Colonic mucosa (tissue), 4 donors: ENCODE measurements at places on chromosomes 4 and X. TPM values are rescaled to one million over a fixed set of nuclear protein-coding genes. Genes with fewer than 3 reads are reported as not detected.

Gene HTR2C
- total RNA-seq = not detected

Gene NEK1
- total RNA-seq = 7.4 TPM

DNA sequence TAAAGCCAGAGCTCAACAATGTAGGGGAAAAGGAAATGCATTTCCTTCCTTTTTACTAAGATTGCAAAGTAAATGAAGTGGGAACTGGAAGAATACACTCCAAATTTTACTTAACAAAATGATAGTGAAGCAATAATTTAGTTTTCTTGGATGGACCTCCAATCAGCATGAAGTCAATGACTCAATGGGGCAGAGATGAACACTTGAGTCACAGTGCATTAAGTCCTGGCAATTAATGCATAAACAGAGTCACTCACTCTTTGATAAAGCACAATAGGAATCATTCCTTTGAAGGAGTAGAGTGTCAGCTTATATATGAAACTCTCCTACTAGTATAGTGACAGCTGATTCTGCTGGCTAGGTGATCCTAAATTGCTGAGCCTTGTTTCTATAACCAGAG lies 66.7 kb upstream of the FRAS1 start:
- DNase-seq = no peak

- DNase-seq = no peak
Measured at GRCh38 chr4:84684361-84684760, 101.4 kb downstream of the CDS1 start.
